SHP77 (cell line): ENCODE measurements at places on chromosomes 6 and 20.
A peak's percentile ranks its signal among the peaks of the same experiment; 100 is the strongest.

- no peak for DNase-seq
These were observed 13.5 kb downstream of the SLC17A5 start for GRCh38 chr6:73640179-73640750.

GRCh38 chr20:46030284-46031013 lies 1.4 kb downstream of the SLC12A5 start:
- no peak for DNase-seq

- no peak for DNase-seq
These were observed 95.4 kb downstream of the TMEM170B start for GRCh38 chr6:11632795-11633511.

DNA sequence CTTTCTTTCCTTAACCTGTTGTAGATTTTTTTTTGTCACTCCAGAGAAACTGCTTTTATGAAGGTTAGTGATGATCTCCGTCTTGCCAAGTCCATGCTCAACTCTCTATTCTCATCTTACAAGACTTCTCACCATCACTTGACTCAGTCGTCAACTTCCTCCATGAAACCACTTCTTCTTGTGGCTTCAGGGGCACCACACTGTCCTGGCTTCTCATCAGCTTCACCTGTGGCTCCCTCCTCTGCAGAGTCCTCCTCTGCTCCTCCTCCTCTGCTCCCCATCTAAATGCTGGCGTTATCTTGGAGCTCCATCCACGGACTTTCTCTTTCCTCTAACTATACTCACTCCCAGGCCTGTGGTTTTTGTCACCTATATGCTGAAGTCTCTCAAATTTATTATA lies 187.5 kb downstream of the BACH2 start:
- DNase-seq = no peak

DNA sequence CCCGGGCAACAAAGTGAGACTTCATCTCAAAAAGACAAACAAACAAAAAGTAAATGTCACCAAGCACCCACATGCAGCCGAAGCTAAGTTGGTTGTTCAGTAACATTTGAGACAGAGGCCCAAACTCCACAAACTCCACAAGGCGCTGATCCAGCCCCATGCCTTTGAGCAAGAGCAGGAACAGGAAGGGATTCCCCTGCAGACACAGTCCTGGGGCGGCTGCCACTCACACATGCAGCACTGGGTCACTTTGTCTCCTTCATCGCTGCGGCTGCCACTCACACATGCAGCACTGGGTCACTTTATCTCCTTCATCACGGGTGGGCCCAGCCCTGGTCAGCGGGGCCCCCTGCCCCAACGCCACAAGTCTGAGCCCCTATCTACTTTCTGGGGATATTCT lies 246.9 kb upstream of the RREB1 start:
- no peak for DNase-seq

- no peak for DNase-seq
These were observed 100.6 kb downstream of the SOX4 start for GRCh38 chr6:21694168-21694567.

DNA sequence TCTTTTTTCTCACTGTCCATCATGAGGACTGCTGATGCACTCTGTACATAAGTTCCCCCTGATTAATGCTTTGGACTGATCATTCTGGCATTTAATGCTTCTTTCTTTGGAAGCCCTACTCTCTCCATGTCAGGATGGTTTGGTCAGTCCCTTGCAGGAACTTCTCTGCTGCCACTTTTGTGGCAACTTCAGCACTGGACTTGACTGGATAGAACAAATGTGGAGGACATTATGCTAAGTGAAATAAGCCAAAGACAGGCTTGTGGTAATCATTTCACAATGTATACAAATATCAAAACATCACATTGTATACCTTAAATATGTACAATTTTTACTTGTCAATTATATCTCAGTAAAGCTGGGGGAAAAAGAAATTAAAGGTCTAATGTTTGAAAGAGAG lies 12.2 kb upstream of the BRPF3 start:
- no peak for DNase-seq

DNA sequence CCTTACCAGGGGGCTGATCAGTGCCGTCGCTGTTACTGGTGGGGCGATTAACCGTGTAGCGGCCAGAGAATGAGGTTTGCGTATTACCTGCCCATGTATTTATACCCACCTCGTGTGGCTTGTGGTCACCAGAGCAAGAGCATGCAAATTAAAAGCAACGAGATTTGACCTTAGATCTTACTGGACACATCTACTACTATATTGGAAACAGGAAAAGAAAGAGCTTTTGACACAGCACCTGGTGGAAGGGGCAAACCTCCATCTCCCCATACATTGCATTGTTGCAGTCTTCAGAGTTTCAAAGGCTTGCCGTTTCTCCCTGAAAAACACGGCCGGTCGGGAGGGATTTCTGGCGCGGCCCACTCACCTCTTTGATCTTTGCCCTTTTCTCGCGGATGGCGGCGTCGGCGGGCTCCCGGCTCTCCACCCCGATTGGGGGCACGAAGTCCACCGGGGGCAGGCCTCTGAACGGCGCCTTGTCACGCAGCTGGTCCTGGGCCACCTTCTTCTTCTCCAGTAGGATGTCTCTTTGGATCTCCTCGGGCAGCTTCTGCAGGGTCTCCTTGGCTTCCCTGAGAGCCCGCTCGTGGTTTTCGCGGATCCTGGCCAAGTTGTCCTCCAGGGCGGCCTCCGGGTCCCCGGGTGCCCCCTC lies 1.3 kb downstream of the MAN1A1 start:
- no peak for DNase-seq

GRCh38 chr6:146359131-146359530 lies 184.5 kb upstream of the RAB32 start:
- no peak for DNase-seq

DNA sequence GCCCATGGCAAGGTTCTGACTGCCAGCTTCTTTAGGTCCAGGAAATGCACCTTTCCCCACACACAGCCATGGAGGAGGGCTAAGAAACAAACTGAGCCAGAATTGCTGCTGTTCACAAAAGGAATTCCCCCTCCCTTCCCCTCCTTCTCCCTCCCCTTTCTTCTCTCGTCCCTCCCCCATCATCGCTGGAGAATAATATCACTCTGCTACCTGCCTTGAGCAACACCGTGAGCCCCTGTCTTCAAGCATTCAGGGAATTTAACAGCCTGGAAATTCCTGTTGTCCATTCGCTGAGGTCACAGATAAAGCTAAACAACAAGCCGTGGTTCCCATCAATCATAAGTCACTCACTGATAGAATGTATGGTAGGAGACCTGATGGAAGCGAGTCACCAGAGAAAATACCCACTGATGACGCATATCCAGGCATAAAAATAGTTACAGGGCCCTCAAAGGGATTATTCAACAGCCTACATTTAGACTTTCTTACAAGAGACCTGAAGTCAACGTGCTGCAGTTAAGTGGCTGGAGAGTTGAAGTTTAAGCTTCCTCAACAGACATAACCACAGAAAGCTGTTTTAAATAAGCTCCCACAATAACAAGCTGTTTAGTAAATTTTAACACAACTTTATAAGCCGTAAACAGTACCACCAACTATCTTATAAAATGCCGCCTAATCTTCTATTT lies 59.7 kb downstream of the HIVEP2 start:
- peak; percentile 81 for DNase-seq

DNA sequence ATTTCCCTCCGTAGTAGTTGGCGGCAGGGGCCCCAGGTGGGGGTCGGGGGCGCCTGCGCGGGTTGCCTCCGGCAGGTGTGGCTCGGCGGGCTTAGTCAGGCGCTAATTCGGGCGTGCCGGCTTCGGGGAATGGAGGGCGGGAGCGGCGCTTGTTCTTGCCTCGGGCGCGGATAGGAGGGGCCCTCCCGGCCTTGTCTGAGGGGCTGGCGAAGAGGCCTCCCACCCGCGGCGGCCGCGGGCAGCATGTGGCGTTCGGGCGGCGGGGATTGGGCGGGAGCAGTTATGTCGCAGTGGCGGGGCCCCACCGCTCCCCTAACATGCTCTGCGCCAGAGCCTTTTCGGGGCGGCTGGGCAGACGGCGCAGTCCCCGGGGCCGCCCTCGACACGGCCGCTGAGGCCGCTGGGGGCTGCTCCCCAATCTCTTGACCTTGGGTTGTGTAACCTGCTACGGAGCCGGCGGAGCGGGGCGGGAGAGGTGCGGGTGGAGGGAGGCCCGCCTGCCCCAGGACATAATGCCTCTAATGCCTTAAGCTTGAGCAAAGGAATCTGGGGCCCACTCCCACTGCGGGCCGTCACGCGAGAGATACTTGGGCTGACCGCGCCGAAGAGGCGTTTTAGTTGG lies 1.1 kb downstream of the AMD1 start:
- DNase-seq = peak; percentile 31

- DNase-seq = no peak
These were observed 37.2 kb upstream of the PTPN1 start for GRCh38 chr20:50472693-50473664.

DNA sequence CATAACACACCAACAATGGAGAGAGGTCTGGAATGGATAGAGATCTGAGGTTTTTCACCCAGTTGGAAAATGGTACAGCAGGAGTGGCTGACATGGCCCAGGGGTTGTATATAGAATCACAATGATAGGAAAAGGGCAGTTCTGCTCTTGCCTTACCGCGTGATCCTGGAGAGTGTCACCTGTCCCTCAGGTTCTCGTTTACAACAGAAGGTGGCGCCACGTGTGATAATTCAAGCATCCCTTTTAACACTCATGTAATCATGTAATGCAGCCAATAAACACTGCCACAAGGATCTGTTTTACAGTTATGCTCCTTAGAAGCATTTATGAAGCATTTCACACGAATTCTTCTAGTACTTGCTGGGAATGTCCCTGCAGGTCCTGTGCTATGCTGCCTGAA lies 12.9 kb upstream of the WFDC2 start:
- DNase-seq = peak; percentile 43

DNA sequence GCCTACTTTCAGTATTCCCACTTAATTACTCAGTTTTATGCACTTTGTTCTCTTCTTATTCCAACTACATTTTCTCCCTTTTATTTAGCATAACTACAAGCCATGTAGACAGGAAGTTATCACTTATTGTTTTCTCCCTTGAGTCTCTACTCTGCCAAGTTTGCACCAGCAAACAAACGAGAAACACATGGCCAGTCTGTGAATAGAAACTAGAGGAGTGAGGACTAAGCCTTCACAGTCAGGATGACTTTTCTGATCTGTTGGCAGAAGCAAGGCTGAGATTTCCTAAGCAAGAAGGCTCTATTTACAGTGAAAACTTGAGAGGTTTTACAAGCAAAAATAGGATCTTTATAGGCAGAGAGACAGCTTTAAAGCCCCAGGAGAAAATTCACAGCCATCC lies 69.8 kb upstream of the TINAG start:
- no peak for DNase-seq

DNA sequence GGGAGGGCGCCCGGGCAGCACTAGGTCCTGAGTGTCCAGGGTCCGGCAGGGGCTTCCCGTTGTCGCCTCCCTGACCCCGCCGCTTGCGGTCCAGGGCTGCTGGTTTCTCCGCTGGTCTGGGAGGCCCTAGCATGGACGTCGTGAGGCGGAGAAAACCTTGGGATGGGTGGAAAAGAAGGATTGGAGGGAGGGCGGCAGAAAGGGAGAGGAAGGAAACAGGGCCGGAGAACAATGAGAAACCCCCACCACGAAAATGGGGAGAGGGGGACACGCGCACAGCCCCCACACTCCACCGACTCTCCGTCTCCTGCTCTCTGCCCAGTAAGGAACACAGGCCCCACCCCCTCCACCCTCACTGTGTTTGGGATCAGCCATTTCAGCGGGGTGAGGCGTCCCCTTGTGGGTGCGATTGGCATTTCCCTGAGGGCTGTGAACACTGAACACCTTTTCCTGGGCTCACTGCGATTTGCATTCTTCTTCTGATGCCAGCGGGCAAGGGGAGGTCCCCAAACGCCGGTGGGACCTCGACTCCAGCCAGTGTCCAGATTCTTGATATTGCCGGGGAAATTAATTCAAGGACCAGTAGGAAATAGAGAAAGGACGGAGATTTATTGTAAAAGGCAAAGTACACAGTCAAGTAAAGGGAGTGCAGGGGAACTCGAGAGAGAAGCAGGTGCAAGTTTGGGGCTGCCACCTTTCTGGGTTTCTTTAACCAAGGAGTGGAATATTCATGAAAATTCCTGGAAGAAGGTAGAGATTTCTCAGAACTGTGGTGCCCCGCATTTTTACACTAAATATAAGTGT lies 3.3 kb upstream of the RAET1G start:
- DNase-seq = peak; percentile 74

GRCh38 chr6:113488061-113488460 lies 369.1 kb upstream of the MARCKS start:
- no peak for DNase-seq

DNA sequence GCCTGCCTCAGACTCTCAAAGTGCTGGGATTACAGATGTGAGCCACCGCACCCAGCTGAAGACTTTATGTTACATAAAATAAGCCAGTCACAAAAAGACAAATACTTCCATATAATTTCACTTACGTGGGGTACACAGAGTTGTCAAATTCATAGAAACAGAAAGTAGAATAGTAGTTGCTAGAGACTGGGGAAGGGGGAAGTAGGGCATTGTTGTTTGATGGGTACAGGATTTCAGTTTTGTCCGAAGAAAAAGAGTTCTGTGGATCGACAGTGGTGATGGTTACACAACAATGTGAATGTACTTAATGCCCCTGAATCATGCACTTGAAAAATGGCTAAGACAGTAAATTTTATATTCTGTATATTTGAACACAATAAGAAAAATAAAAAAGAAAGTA lies 41.6 kb upstream of the ANKEF1 start:
- no peak for DNase-seq

- DNase-seq = no peak
These were observed 597 bp upstream of the GLYATL3 start for GRCh38 chr6:49499126-49499525.

GRCh38 chr20:16615199-16615598 lies 42.0 kb upstream of the KIF16B start:
- DNase-seq = no peak

GRCh38 chr6:87754828-87755227 lies 52.8 kb upstream of the AKIRIN2 start:
- no peak for DNase-seq

GRCh38 chr6:170090561-170090960 lies 200.3 kb downstream of the DLL1 start:
- DNase-seq = no peak

DNA sequence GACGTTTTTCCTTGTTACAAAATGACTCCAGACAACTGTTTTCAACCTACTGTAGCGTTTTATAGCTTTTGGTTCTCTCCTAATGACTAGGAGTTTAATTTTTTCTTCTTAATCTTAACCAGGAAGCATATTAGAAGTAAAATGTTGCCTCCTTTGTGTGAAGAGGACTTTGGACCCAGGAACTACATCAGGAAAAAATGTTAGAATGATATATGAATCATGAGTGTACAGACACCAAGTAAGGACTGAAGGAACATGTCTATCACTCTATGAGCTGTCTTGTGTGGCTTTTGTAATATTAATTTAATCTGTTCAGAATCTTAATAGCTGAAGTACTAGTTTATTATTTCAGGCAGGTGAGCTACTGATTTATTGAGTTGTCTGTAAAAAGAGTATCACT lies 71.0 kb upstream of the MARCKS start:
- DNase-seq = no peak

- no peak for DNase-seq
These were observed 40.6 kb upstream of the NFATC2 start for GRCh38 chr20:51583073-51583472.

- DNase-seq = no peak
These were observed 21.3 kb upstream of the CEP43 start for GRCh38 chr6:166977621-166978525.
